Adipocyte (in vitro differentiated cells): ENCODE measurements at places on chromosomes 6 and 20.

- DNase-seq = no peak
These were observed 54.7 kb upstream of the SNRPB2 start for GRCh38 chr20:16675001-16675564.

- DNase-seq = no peak
These were observed 13.0 kb downstream of the PIM1 start for GRCh38 chr6:37182736-37183590.

DNA sequence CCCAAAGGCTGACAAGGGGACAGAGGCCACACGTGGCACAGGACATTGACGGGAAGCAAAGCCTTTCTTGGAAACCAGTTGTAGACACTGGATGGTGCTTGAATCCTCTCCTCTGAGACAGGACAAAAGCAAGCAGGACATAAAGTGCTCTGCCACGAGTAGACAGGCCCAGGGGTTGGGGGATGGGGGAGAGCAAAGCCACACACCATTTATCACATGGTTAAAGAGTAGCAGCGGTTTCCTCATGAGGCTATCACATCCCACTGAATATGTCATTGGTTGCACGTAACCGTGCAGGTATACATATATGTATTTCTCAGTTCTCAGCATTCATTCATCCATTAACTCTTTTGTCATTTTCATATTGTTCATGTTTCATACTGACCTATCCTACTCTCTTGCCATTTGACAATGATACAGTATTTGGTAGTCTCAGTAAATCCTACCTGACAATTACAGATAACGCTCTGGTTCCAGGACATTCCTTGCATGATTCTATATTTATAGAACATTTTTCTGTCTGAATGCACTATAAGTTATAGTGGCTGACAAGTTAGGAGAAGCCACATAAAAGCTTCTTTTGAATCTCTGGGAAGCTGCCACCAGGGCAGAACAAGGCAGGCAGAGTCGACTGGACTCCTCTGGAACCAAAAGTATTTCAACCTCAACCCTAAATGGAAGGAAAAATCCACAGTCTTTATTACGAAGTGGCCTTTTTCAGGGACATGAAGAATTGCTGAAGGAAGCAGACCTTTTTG lies 23.5 kb downstream of the METTL24 start:
- no peak for DNase-seq

DNA sequence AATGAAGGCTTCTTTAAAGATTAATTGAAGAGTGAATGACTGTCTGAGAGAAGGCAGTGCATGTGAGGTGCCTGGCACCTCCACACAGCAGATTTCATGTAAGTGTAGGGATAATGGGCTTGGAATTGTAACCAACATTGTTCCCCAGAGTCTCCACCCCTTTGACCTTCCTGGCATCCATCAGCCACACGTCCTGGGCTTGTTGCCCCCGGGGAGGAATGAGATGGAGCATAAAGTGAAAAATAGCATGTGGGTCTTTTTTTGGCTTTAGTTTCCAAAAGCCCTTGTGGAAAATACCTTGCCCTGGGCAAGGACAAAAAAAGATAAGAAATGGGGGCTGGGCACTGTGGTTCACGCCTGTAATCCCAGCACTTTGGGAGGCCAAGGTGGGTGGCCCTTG lies 242.2 kb upstream of the ECI2 start:
- no peak for DNase-seq

- peak; percentile 94 for DNase-seq
These were observed 23.8 kb upstream of the BNIP5 start for GRCh38 chr6:36360241-36361054.

- DNase-seq = no peak
These were observed 169.6 kb downstream of the THBS2 start for GRCh38 chr6:169084067-169084466.

DNA sequence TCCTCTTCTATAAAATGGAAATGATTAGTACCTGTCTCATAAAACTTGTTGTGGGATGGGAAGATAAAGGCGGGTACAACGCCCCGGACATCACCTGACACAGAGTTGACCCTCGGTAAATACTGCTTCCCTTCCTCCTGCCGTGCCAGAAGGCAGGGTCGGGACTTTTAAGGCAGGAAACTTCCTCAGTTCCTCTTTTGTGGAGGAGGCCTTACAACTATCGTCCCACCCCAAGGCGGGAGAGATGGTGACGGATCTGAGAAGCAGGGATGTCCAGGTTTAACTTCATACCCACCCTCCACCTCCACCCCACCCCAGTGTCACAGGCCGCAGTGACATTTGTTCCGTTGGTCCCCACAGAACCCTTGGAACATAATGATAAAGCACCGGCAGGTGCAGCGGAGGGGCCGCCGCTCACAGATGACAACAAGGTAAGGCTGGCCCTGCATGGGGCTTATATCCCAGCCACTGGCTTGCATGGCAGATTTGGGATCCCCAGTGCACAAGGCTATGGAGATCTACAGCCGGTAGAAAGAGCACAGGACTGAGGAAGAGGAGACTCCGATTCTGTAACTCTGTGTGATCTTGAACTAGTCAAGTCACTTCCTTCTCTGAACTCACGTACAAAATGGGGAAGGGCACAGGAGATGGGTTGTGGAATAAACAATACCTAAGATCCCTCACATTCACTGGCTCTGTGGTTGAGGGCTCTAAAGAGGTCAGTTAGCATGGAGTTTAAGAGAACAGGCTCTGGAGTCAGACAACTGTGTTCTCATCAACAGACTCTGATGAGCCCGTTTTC lies 764 bp downstream of the DNTTIP1 start:
- DNase-seq = no peak

DNA sequence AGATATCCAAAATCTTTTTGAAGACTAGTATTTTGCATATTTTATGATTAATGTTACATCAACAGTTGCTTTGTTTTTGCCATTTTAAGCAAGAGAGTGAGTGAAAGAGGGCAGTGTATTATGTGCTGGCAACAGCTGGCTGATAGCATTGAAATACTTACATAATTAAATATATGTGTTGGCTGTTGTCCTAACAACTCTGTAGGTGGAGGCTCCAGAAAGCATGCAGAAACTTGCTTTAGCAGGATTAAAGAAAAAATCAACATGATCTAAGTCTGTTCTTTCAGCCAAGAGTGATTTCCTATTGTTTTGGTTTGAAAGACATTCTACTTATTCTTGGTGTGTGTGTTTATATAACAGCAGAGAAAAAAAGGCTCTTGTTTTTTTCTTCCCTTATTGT lies 127.5 kb downstream of the CDKAL1 start:
- peak; percentile 61 for DNase-seq

DNA sequence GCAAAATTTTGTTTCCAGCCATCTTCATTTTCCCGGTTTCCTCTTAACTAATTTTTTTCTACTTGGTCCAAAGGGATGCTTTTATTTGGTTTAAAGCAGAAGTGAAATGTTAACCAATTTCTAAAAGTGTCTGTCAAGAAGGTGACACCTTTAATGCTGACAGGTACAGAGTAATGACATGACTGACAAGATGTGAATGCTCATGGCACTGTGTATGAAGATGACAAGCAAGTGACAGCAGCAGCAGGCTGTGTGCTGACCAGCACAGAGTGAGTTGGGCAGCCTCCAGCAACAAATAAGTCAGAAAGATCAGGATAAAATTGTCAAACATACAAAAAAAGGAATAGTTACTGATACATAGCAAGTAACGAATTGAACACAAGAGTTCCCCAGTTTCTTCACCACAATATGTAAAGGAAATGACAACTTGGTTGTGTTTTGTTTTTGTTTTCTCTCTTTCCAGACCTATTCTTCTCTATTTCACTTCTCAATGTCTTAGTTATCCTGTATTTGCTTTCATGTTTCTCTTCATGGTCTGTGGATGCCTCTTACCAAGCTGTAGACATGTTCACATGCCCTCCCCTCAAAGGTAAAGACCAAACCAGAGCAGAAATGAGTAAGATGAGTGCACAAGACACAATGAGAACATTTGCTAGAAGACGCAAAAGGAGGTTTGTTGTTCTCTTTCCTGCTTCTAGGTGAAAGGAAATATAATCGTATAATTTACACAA lies 174.9 kb downstream of the FRK start:
- DNase-seq = no peak

- no peak for DNase-seq
These were observed 179.7 kb downstream of the DLL1 start for GRCh38 chr6:170111141-170111664.

- DNase-seq = no peak
These were observed 62.8 kb upstream of the TASP1 start for GRCh38 chr20:13701486-13701885.

DNA sequence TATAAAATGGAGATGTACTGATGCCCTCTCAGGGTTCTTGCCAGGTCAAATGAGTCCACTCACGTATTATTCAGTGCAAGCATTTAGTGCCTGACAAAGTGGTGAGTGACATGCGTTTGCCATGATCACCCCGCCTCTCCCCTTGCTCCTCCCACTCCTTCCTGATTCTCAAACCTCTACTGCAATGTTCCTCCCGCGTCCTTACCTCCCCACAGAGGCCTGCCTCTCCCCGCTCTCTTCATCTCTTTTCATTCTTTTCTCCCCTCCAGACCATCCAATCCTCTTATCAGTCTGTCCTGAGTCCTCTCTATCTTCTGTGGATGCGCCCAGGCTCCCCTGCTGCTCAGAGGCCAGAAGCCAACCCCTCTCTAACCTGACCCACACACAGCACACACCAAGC lies 40.7 kb downstream of the KCNK5 start:
- no peak for DNase-seq

GRCh38 chr6:169139179-169139971 lies 114.3 kb downstream of the THBS2 start:
- DNase-seq = no peak

GRCh38 chr6:44050872-44051505 lies 76.3 kb downstream of the MRPL14 start:
- peak; percentile 44 for DNase-seq

GRCh38 chr6:19086480-19086879 lies 699.3 kb downstream of the RNF144B start:
- no peak for DNase-seq

DNA sequence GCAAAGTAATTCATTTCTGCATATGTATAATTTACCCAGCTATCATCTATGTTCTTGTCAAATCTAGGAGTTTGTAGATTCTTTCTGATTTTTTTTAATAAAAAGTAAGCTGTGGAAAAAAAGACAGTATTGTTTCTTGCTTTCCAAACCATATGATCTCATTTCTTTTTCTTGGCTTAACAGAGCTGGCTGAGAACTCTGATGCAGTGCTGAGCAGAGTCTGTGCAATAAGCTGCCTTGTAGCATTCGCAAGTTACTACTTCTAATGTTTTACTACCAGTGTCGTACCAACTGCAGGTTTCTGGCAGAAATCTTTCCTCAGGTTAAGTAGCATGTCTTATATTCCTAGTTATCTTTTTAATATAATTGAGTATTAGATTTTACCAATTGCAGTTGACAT lies 15.6 kb downstream of the RRBP1 start:
- DNase-seq = peak; percentile 65

DNA sequence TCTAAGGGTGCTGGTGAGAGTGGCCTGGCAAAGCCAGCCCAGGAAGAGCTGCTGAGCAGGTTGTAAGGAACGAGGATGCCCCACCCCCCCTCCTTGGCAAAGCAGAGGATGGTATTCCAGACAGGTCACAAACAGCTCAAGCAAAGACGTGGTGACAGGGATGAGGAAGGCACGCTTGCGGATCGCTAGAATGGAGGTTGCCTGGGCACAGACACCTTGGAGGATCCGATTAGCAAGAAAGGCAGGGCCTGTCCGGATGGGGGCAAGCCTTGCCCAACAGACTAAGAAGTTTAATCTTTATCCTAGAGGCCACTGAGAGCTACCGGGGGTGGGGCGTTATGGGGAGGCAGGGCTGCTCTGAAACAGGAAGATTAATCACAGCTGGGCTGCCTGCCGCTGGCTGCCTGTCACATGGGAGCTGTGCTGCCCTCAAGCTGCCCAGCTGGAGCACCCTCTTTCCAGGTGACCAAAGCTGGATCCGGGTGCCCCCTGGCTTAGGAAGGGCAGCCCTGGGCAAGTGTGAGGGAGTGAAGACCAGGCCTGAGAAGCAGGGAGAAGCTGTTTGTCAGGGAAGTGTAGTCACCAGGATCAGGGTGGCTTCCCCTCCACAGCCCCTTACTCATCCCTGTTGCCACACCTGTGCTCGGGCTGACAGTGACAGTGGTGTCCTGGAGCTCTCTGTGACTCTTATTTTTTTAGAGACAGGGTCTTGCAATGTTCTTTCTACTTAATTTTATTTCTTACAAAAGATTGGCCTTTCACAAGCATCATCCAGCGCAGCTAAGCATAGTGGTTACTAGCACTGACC lies 9.1 kb upstream of the MAPK13 start:
- peak; percentile 46 for DNase-seq

DNA sequence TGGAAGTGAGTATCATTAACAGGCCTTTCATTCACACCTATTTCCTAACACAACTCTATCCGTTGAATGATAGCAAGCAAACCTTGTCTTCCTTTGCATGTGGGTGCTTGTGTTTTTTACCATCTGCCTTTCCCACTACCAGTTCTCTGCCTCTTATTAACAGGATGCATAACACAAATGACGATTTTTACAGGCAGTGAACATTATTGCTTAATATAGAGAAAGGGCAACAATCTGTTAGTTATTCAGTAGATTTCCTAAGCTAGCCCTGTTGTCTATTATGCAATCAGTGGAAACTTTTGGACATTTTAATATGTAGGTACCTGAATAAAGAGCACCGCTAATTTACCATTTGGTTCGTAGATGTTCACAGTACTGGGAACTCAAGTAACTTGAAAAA lies 348.8 kb upstream of the PLCB4 start:
- DNase-seq = peak; percentile 56

GRCh38 chr6:25615471-25615870 lies 36.5 kb upstream of the SCGN start:
- DNase-seq = no peak

- peak; percentile 30 for DNase-seq
These were observed 150.0 kb upstream of the SPACA1 start for GRCh38 chr6:87897663-87898062.

DNA sequence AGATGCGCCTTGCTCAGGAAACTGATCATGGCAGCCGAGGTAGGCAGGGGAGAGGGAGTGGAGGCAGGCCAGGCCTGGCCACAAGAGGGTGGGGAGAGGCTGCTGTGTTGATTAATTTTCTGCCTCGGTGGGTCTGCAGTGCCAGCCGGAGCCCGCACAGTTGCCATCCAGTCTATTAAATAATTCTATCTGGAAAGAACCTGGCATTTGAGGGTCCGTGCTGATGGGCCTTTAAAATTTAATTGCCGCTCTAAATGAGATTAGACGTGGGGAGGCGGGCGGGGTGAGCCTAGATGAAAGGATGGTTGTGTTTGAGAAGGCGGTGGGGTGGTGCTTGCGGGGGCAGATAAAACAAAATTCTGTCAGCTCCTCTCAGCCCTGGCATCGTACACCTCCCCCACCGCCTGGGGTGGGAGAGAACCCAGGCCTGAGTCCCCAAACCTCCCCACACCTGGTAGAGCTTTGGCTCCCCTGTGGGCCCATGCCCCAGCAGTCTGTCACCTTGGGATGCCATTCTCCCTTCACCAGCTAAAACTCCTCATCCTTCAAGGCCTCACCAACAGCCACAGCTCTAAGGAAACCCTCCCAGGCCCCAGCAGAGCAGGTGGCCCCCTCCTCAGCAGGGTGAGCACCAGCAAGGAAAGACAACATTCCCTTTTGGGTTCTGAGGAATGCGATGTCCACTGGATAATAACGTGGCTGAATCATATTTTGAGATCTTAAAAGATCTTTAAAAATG lies 167.3 kb downstream of the GRM4 start:
- no peak for DNase-seq
